Trophoblast cell (in vitro differentiated cells and primary cell): ENCODE measurements at places on chromosomes 3 and 15.

DNA sequence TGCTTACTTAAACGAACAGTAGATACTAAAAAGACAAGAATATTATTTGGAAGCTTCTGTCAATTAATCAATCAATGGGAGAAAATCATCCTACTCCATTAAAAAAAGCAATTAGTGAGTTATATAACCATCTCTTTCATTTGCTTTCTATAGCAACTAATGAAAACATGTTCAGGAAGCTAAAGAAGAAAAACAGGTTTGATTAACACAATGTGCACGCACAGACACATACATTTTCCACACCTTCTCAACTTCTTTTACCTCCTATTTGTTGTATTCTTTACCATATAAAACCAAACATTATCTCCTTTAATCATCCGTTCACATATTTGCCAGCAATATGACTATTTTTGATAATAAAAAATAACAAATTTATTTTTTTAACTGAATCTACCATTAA is 111.3 kb downstream of the GBE1 start:
- DNase-seq, result no peak
- H3K4me3 ChIP-seq, result no peak overlapping the region
- H3K36me3 ChIP-seq, result peaks cover 1% of the 10 kb centered on the region
- no peaks in the 10 kb centered on the region for H3K27me3 ChIP-seq
- no peaks in the 10 kb centered on the region for H3K4me1 ChIP-seq

- H3K27me3 ChIP-seq, result no peaks in the 10 kb centered on the region
- H3K4me1 ChIP-seq, result peaks cover 16% of the 10 kb centered on the region
- H3K36me3 ChIP-seq, result peaks cover 8% of the 10 kb centered on the region
- peak; percentile 70 for DNase-seq
- H3K4me3 ChIP-seq, result no peak overlapping the region
- peak overlapping the region; percentile 85 for H3K27ac ChIP-seq
These were observed 10.2 kb downstream of the EDEM1 start for GRCh38 chr3:5197470-5198312.

- no peaks in the 10 kb centered on the region for H3K27me3 ChIP-seq
- no peaks in the 10 kb centered on the region for H3K36me3 ChIP-seq
- H3K27ac ChIP-seq, result no peak overlapping the region
- peak; percentile 69 for DNase-seq
- H3K4me1 ChIP-seq, result no peaks in the 10 kb centered on the region
- no peak overlapping the region for H3K4me3 ChIP-seq
These were observed 27.4 kb upstream of the FAM174B start for GRCh38 chr15:92682741-92683510.

DNA sequence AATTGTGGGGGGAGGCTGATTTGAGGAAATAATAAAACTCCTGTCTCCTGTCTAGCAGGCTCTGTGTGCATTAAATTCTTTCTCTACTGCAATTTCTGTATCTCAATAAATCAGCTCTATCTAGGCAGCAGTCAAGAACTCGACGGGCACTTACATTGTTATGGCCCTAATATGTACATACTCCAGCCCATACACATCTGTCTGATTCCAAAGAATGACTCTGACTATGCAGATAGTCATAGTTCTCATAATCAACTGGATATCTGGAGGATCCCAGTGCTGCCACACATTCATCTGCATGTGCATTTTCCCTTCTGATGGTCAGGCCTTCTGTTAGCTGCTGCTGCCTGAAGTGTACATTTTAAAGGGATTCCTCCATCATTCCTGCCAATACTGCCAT is 114.6 kb downstream of the GABRB3 start:
- H3K27me3 ChIP-seq, result no peaks in the 10 kb centered on the region
- no peak for DNase-seq
- H3K4me3 ChIP-seq, result no peak overlapping the region

GRCh38 chr3:129502641-129503408 is 25.6 kb upstream of the RHO start:
- no peaks in the 10 kb centered on the region for H3K27me3 ChIP-seq
- no peak for DNase-seq
- no peaks in the 10 kb centered on the region for H3K4me1 ChIP-seq
- H3K36me3 ChIP-seq, result peaks cover 54% of the 10 kb centered on the region
- no peak overlapping the region for H3K4me3 ChIP-seq

DNA sequence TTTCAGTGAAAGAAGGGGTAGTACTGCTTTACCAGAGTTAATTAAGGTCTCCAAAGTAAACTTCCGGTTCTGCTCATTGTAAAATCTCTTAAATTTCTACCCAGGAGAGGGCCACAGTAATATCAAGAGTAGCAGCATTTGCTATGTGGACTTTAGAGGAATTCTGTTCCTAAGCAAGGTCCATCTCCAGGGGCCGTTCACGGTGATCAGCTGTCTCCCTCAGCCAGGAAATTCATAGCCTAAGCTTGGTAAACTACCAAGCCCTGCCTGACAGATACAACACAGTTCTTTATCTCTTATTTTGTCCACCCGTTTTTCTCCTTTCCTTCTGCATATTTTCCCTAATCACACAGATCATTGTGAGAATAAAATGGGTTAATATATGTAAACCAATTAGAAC is 2.3 kb downstream of the DUT start:
- H3K36me3 ChIP-seq, result peaks cover 11% of the 10 kb centered on the region
- H3K4me3 ChIP-seq, result no peak overlapping the region
- no peak overlapping the region for H3K27ac ChIP-seq
- H3K27me3 ChIP-seq, result no peaks in the 10 kb centered on the region
- peaks cover 2% of the 10 kb centered on the region for H3K4me1 ChIP-seq
- DNase-seq, result no peak

- H3K4me3 ChIP-seq, result no peak overlapping the region
- H3K36me3 ChIP-seq, result no peaks in the 10 kb centered on the region
- DNase-seq, result no peak
These were observed 45.9 kb upstream of the SEC61A1 start for GRCh38 chr3:128006061-128007032.

DNA sequence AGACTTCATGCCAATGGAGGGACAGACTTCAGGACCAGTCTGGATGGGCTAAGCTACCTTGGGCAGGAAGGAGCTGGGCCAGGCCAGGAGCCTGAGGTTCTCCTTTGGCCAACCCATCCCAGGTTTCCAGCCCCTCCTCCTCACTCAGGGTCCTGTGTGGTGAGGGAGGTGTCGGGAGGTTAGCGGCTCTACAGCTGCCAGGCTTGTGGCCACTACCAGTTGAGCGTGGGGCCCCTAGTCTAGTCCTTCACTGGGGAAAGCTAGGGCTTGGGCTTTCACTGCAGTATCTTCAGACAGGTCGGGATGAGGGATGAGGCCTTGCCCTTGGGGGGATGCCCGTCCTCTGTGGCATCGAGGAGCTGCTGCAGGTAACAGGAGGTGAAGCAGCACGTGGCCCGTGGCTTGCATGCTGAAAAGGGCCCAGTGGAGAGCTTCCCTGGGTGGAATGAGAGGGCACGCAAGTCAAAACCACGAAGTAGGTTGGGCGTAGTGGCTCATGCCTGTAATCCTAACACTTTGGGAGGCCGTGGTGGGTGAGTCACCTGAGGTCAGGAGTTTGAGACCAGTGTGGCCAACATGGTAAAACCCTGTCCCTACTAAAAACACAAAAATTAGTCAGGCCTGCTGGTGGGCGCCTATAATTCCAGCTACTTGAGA is 8.5 kb upstream of the FANCD2 start:
- H3K4me3 ChIP-seq, result no peak overlapping the region
- H3K4me1 ChIP-seq, result no peaks in the 10 kb centered on the region
- no peaks in the 10 kb centered on the region for H3K27me3 ChIP-seq
- no peak overlapping the region for H3K27ac ChIP-seq

- no peaks in the 10 kb centered on the region for H3K27me3 ChIP-seq
- no peaks in the 10 kb centered on the region for H3K4me1 ChIP-seq
- DNase-seq, result no peak
- no peak overlapping the region for H3K27ac ChIP-seq
- no peaks in the 10 kb centered on the region for H3K36me3 ChIP-seq
- H3K4me3 ChIP-seq, result no peak overlapping the region
These were observed 60.5 kb downstream of the GABRB3 start for GRCh38 chr15:26712335-26712734.

- DNase-seq, result no peak
- H3K27ac ChIP-seq, result no peak overlapping the region
- no peaks in the 10 kb centered on the region for H3K4me1 ChIP-seq
These were observed 41.8 kb downstream of the MUC20 start for GRCh38 chr3:195762611-195763010.

- no peaks in the 10 kb centered on the region for H3K4me1 ChIP-seq
- H3K4me3 ChIP-seq, result no peak overlapping the region
- no peak overlapping the region for H3K27ac ChIP-seq
- no peaks in the 10 kb centered on the region for H3K27me3 ChIP-seq
- DNase-seq, result no peak
- H3K36me3 ChIP-seq, result no peaks in the 10 kb centered on the region
These were observed 724.9 kb upstream of the ARRDC4 start for GRCh38 chr15:97235611-97235985.

DNA sequence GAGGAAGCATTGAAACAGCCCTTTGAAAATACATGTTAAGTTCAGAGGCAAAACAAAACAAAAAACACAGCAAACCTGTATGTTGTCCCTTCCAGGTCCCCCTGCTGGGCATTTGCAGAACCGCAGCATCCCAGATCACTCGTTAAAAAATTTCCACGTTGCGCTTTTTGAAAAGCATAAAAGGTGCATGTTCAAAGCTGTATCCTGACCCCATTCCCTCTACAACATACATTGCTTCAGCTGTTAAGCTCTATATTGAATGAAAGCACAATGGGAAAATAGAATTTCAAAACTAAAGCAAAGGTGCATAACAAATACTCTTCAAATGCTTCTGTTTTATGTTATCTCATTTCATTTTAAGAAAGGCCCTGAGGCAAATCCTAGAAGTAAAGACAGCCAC is 328.3 kb downstream of the THSD4 start:
- peaks cover 4% of the 10 kb centered on the region for H3K4me1 ChIP-seq
- peak; percentile 86 for DNase-seq
- no peak overlapping the region for H3K27ac ChIP-seq
- no peak overlapping the region for H3K4me3 ChIP-seq

- no peaks in the 10 kb centered on the region for H3K36me3 ChIP-seq
- no peak overlapping the region for H3K27ac ChIP-seq
- no peaks in the 10 kb centered on the region for H3K27me3 ChIP-seq
- DNase-seq, result no peak
- no peaks in the 10 kb centered on the region for H3K4me1 ChIP-seq
- no peak overlapping the region for H3K4me3 ChIP-seq
These were observed 644.1 kb upstream of the BCHE start for GRCh38 chr3:166481340-166481739.

GRCh38 chr3:123559040-123559861 is 25.6 kb downstream of the HACD2 start:
- H3K36me3 ChIP-seq, result peaks cover 11% of the 10 kb centered on the region
- no peaks in the 10 kb centered on the region for H3K4me1 ChIP-seq
- H3K27ac ChIP-seq, result no peak overlapping the region
- H3K4me3 ChIP-seq, result no peak overlapping the region
- no peaks in the 10 kb centered on the region for H3K27me3 ChIP-seq

GRCh38 chr3:104275199-104275598 is 1091.5 kb upstream of the ALCAM start:
- DNase-seq, result no peak
- H3K4me1 ChIP-seq, result no peaks in the 10 kb centered on the region
- peaks cover 2% of the 10 kb centered on the region for H3K36me3 ChIP-seq
- no peak overlapping the region for H3K4me3 ChIP-seq
- H3K27me3 ChIP-seq, result no peaks in the 10 kb centered on the region
- no peak overlapping the region for H3K27ac ChIP-seq

DNA sequence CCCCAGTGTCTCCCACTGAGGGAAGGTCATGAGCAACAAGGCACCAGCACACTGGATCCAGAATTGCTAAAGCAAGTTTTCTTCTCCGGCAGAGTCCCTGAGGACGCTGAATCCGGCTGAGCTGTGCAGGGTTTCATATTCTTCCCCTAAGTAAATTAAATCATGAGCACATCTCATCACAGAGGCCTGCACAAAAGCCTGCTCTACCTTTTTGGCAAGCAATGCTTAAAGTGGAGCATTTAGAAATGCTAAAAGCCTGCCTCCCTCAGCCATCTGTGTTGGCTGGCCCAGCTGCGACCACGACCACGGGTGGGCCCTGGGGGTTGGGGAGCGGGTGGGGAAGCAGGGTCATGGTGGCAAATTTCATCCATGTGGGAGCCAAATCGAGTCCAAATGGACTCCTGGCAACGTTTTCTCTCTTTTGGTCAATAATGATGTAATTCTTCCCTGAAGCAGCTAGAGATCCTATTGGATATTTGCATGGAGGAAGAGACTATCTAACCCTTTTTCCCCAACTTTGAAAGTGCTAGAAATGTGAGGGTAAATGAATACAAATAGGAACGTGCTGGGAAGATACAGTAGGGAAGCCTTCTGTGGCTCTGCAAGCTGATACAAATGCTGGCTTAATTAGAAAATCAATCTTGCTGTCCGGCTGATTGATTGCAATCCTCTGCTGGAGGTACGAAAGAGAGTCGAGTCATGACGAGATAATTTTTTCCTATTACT is 532.8 kb upstream of the TBL1XR1 start:
- H3K4me1 ChIP-seq, result no peaks in the 10 kb centered on the region
- no peak overlapping the region for H3K4me3 ChIP-seq
- H3K27me3 ChIP-seq, result no peaks in the 10 kb centered on the region
- no peak for DNase-seq

DNA sequence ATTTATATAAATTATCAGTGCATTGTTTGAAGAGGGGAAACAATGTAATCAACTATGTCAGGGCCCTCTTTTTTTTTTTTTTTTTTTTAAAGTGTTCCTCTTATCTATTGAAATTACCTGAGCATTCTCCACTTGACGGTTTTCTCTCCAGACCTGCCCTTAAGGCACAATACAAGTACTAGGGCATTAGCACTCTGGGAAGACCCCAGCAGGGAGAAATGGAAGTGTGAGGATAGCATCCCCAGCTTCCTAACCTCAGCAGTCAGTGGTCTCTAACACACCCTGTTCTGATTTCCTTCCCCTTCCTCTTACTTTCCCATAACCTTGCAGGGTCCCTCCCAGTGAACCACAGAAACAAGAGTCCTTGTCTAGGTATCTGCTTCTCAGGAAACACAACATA is 458.3 kb upstream of the ARL6 start:
- no peaks in the 10 kb centered on the region for H3K36me3 ChIP-seq
- no peak for DNase-seq
- H3K4me1 ChIP-seq, result no peaks in the 10 kb centered on the region
- H3K4me3 ChIP-seq, result no peak overlapping the region

GRCh38 chr3:31635545-31635944 is 102.8 kb downstream of the STT3B start:
- no peak overlapping the region for H3K4me3 ChIP-seq
- no peaks in the 10 kb centered on the region for H3K27me3 ChIP-seq
- H3K36me3 ChIP-seq, result peaks cover 8% of the 10 kb centered on the region
- no peaks in the 10 kb centered on the region for H3K4me1 ChIP-seq
